ENCODE measurements at places on chromosomes 1 and 21. TPM values are rescaled to one million over a fixed set of nuclear protein-coding genes. Genes with fewer than 3 reads are reported as not detected.

The ACKR1 gene
- not detected for total RNA-seq

The SMIM11 gene
- 1.8 TPM for total RNA-seq

The RBP7 gene
- total RNA-seq: 6.7 TPM

The CFHR2 gene
- not detected for total RNA-seq

The GLIS1 gene
- total RNA-seq: not detected

The SIM2 gene
- not detected for total RNA-seq

The TNNT2 gene
- 0.11 TPM for total RNA-seq

The METTL18 gene
- 7.0 TPM for total RNA-seq

The C1orf210 gene
- 3.8 TPM for total RNA-seq

The LCE1C gene
- total RNA-seq: 3.5 TPM

The ADAMTS1 gene
- 69.7 TPM for total RNA-seq

The KCNJ6 gene
- not detected for total RNA-seq

The FAM3B gene
- not detected for total RNA-seq

The ARMH1 gene
- total RNA-seq: 0.18 TPM

The ADCY10 gene
- total RNA-seq: 0.14 TPM

The FMO2 gene
- not detected for total RNA-seq

The VHLL gene
- total RNA-seq: not detected

The RPTN gene
- 0.07 TPM for total RNA-seq

The RNU1-2 gene
- total RNA-seq: 4,441 TPM

The C1orf115 gene
- 1.4 TPM for total RNA-seq

The RASAL2 gene
- 32.8 TPM for total RNA-seq

Data from foreskin keratinocyte (primary cell).